ENCODE measurements at places on chromosomes 13 and 19. TPM values are rescaled to one million over a fixed set of nuclear protein-coding genes. Genes with fewer than 3 reads are reported as not detected.

DNA sequence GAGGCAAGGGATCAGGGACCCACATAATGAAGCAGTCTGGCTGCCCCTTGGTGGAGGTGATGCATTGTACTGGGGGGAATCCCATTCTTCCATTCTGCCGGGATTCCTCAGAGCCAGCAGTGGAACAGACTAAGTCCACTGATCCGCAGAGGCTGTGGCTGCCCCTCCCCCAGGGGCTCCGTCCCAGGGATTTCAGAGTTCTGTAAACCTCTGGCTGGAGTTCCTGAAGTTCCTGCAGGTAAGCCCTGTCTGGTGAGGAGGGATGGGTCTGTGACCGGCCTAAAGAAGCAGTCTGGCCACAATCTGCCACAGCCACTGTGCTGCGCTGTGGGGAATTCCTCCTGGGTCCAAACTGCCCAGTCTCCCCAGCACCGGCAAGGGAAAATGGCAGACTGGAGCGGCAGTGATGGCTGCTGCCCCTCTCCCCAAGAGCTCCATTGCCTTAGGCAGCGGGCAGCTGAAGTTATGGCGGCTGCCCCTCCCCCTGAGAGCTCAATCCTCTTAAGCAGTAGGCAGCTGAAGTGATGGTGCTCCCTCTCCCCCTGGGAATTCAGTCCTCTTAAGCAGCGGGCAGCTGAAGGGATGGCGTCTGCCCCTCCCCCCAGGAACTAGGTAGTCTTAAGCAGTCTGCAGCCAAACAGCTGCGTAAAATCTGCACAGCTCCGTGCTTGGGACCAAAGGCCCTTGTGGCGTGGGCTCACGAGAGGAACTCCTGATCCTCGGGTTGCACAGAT lies 155.7 kb downstream of the PCDH17 start:
- DNase-seq = no peak

DNA sequence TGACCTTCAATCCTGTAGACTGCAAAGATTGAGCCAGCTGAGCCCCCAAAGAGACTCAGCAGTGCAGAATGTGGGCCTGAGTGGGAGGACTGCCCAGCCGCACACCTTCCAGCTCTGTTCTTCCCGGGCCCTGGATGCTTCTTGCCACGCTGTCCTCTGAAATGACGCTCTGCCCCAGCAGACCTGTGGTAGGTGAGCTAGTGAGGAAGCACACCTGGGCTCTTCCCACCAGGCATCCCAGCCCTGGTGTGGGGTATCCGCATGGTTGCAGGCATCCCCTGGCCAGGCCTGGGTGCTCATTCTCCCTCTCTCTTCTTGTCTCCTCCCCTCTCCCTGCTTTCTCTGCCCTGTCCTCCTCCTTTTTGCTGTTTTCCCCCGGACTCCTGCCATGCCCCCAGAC lies 9.8 kb upstream of the MZF1 start:
- no peak for DNase-seq

- no peak for DNase-seq
Observed at GRCh38 chr13:23876265-23876664, 12.9 kb downstream of the MIPEP start.

GRCh38 chr13:25231517-25231916 lies 55.8 kb downstream of the MTMR6 start:
- DNase-seq = no peak

- DNase-seq = no peak
Observed at GRCh38 chr13:61286148-61286745, 129.4 kb downstream of the PCDH20 start.

DNA sequence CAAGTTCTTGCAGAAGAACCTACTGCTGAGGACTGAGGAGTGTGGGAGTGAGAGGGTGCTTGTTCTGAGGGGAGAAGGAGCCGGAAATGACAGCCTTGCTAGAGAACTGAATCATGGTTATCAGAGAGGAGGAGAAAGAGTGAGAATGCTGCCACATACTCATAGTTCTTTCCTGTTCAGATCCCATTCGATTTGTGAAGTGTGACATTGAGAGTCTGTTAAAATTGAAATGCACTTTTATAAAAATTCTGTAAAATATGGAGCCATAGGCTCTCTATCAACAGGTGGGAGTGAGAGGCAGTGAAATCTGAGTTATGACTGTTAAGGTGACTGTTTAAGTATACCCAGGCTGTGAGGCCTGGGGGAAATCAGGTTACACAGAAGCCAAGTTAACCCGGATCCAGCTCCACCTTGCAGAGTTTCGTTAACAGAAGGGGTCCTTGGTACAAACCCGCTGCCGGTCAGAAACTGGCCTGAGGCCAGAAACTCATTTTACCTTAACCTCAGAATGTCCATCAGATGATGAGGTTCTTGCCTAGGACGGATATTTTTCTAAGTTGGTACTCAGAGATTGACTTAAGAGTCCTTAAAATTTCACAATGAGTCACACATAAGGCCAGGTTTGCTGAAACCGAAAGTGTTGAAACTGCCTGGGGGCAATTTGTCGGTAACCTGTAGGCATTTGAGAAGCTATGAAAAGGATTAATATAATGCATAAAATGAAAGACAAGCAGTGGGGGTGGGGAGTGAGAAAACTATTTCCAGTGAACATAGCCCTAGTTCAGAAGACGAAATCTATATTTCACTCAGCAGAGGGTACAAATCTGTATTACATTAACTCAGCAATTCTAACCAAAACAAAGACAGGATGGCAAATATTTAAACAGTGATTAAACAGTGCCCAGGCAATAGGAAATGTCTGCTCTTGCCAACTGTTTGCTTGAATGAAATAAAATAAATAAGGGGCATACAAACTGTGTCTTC lies 350.5 kb downstream of the KCNRG start:
- DNase-seq = no peak

- DNase-seq = no peak
Observed at GRCh38 chr13:61664801-61665705, 249.4 kb upstream of the PCDH20 start.

- no peak for DNase-seq
Observed at GRCh38 chr19:30916238-30916637, 433.0 kb downstream of the TSHZ3 start.

DNA sequence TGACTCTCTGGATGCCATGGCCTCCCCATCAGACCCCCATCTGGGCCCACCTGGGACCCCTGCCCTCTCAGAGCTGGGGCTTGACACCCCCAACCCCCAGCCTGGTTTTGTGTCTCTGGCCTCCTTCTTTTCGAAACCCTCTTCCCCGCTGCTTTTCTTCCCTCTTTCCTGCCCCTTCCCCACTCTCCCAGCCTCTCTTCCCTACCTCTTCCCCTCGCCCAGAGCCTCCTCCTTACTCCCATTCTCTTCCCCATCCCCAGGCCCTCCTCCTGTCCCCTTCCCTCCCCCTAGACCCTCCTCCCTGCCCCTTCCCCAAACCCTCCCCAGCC lies 2.1 kb downstream of the TNFSF9 start:
- DNase-seq = no peak

DNA sequence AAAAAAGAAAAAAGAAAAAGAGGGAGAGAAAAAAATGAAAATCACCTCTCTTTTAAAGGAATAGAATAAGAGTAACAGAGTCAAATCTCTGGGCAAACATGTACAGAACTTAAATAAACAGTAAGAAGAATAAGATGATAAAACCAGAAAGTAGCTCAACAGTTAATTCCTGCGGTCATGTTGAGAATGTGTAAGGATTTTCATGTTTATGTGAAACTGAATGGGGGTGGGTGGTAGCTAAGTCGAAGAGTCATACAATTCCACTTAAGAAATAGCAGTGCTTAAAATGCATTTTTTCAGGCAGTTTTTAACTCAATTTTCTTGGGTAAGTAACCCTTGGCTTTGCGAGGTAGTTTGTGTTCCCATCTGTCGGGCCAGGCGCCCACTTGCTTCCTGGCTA lies 60.9 kb downstream of the PEX11G start:
- no peak for DNase-seq

The SUGP2 gene
- polyA plus RNA-seq = 62.8 TPM

The ZNF99 gene
- 0.23 TPM for polyA plus RNA-seq

The KLK12 gene
- not detected for polyA plus RNA-seq
